ENCODE measurements at places on chromosomes 7 and 10.

DNA sequence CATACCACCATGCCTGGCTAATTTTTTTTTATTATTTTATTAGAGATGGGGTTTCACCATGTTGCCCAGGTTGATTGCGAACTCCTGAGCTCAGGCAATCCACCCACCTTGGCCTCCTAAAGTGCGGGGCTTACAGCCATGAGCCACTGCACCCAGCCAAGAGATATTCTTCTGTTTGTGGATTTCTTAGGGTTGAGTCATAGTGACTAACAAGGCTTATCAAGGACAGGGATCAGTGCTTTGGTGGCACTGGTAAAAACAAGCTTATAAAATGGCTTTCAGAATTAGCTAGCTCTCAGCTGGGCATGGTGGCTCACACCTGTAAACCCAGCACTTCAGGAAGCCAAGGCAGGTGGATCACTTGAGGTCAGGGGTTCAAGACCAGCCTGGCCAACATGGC, 122.4 kb downstream of the ZNF248 start:
- DNase-seq: no peak

- DNase-seq: no peak
Observed at GRCh38 chr10:95425592-95426465, 135.0 kb upstream of the PDLIM1 start.

GRCh38 chr10:85531706-85532105, 834.9 kb downstream of the GRID1 start:
- DNase-seq: no peak

- no peak for DNase-seq
Observed at GRCh38 chr10:97601268-97602215, 12.0 kb downstream of the C10orf62 start.

- DNase-seq: no peak
Observed at GRCh38 chr7:55912748-55913158, 25.5 kb downstream of the ZNF713 start.

DNA sequence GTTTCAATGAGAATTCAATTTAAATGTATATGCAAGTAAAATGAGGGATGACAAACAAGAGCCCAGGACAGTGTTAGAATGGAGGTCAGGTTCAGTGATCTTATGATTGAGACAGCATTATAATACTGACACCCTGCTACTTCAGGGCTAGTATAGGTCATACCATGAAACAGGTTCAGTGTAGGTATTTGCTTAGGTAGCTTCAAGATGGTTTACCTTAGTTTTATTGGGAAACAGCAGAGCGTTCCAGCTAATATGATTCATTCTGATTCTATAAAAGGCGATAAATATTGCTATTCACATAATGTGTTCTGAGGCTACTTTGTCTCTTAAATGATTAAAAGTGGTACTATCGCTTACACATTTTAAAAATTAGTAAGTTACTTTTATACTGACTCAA, 203.3 kb downstream of the PPP1R9A start:
- no peak for DNase-seq

- no peak for DNase-seq
Observed at GRCh38 chr10:102115775-102116174, 4.4 kb downstream of the LDB1 start.

DNA sequence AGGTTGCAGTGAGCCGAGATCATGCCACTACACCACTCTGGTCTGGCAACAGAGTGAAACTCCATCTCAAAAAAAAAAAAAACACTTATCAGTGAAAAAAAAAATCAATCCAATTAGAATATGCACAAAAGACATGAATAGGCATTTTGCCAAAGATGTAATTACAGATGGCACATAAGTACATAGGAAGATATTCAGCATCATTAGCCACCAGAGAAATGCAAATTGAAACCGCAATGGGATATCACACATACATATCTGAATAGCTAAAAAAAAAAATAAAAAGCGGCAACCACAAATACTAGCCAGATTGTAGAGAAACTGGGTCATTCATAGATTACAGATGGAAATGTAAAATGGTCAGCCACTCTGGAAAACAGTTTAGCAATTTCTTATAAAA, 1310.8 kb downstream of the XPNPEP1 start:
- no peak for DNase-seq

DNA sequence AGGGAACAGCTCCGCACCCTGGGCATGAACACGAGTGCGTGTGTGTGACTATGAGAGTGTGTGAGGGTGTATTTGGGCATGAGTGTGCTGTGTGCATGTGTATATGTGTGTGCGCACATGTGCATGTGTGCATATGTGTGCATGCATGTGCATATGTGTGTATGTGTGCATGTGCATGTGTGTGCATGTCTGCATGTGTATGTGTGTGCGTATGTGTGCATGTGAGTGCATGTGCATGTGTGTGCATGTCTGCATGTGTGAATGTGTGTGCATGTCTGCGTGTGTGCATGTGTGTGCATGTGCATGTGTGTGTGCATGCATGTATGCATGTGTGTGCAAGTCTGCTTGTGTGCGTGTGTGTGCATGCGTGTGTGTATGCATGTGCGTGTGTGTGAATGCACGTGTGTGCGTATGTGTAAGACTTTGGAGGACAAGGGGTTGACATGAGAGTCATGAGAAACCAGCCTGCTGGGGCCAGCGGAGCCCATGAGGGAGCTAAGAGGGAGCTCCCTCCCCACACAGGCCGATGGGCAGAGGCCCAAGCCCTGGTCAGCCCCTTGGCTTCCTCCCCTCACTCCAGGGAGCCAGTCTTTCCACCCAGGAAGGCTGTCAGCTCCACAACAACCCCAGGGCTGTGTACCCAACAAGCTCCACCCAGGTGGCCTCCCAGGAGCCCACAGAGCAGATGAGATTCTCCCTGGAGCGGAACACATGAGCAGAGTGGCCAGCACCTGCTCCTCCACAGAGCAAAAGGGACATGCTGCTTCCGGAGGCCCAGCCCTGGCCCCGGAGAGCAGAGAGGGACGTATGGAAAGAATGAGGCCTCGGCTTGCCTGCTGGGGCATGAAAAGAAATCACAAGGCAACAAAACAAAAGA, 142.5 kb upstream of the PPP2R2D start:
- DNase-seq: no peak

DNA sequence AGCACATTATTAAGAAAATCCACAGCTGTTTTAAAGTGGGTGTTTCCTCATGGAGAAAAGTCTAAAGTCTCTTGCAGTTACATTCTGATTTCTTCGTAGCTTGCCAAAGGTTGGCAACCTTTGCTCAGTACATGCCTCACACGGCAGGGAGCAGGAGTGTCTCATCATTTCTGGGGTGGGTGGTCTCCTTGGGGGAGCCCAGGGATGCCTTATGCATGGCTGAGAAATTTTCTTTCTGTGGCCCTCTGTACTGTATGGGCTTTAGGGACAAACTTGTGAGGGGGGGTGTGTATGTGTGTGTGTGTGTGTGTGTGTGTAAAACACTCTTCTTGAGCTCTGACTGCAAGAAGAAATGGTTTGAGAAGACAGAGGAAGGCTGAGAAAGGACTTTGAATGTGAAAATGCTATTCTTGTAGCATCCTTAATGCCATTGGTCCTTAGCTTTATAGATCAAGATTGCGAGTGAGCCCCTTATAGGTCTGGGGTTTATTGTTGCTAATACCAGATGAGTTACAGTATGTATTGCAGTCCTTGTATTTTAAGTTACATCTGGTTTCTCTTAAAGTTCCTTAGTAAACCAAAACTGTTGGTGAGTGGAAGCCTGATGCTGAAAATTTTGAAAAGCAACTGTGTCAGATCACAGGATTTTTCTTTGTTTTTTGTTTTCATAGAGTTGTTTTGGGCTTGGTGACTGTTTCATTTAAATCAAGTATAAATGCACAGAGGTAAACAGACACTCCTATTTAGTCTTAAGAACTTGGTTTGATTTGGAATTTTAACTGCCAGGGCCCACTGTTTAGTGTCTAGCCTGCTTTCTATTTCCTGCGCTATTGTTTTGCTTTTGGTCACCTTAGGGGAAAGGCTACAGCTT, 242.0 kb downstream of the BICC1 start:
- no peak for DNase-seq

- no peak for DNase-seq
Observed at GRCh38 chr7:105990141-105990540, 27.1 kb downstream of the CDHR3 start.

- DNase-seq: no peak
Observed at GRCh38 chr10:62018131-62018911, 116.8 kb downstream of the ARID5B start.

GRCh38 chr10:102710609-102711008, 3.6 kb downstream of the ARL3 start:
- no peak for DNase-seq

DNA sequence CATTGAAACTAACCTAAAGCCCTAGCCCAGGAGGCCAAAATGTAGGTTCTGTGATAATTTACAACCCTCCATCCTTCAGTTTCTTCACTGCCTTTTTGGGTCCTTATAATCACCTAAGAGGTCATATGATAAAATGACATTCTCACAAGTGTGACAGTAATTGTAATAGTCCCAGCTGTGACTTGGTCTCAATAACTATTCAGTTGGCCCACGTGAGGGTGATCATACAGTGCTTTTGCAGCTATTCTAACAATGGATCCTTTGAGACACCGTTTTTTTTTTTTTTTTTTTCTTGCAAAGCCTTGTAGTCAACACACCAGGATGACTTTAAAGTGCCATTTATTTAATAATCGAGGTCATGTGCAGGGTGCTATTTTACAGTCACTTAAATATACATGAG, 760.0 kb downstream of the PHTF2 start:
- DNase-seq: no peak

DNA sequence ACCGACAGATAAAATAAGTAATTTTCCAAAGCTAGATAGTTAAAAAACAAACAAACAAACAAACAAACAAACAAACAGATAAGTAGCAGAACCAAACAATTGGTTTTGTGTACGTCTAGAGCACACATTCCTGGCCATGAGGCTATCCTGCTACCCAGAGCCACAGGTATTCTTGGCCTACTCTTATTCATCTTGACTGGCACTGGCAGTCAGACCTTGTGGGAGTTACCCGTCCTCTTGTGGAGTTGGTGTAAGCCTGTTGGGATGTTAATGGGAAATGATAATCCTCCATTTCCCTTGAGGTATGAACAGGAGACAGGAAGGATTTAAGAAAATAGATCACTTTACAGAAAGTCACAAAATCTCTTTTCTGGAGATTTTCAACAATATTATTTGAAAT, 142.4 kb upstream of the MEOX2 start:
- no peak for DNase-seq

DNA sequence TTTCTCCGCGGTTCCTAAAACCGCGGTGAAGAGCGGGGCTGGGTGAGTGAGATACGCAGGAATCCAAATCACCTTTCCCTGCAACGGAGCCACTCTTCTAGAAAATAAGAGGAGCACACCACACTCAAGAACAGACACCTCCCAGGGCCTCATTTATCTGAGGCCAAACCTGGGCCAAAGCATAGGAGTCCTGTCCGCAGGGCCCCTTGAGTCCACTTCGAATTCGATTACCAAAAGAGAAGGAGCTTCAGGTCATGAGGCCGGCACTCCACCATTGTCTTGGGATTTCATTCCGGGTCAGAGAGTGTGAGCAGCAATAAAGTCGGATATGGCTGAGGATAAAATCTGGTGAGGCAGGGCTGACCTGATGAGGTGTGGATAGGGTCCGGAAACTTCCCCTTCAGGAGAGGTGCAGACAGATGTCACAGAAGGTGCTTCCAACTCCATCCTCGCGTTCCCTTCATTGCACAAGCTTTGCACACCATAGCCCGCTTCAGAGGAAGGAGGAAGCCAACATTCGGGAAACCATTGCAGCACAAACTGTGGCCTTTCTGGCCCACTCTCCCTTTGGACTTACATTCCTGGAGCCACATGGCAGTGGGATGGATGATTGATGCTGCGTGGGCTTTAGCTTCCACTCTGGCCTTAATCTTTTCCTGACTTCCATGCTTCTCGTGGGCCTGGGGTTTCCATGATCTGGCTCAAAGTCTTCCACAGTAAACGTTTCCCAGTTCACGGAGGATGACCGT, 27.2 kb upstream of the ZNF273 start:
- peak; percentile 4 for DNase-seq

DNA sequence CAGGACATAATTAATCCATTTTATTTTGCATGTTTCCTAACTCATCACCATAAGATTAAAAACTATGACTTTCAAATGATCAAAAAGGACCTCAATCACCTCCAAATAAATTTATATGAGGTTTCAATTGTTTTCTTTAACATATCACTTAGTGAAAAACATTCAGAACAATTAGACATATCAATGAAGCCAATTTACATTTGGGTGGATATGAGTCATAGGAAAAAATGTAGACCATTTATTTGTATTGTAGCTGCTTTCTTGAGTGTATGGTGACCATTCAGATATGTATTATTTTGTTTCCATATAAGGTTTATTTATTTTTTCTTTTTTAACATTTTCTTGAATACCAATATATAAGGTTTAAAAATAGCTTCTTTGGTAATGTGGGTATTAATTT, 13.3 kb upstream of the EXOC6 start:
- no peak for DNase-seq

- no peak for DNase-seq
Observed at GRCh38 chr10:50293513-50294313, 42.4 kb upstream of the ASAH2 start.
